ENCODE measurements at places on chromosomes 7 and 10.

DNA sequence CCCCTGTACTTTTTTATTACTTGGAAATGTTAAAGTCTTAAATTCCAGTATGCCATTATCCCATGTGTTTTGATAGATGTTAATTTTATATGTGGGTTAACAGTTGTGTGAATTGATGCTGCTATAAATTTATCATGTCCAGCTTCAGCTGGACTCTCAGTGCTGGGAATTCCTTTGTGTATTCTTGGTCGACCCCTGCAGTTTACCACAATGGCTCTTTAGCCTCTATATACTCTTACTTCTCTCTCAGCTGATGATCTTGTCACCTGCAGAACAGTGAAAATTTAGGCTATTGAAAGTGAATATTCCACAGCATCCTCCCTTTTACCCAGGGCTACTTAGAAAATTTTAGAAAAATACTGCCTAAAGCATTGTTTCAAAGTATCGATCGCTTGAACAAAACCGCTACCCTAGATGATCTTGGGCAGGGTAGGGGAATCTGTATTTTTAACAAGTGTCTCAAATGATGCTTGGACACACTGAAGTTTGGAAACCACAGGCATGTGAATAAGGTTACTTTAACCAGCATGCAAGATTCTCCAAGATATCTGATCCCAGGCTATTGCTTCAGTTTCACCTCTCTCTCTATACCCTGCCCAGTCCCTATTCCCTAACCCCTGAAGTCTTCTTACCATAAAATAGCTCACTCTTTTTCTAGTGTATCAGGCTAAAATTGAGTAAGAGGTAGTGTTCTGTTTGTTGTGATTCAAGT lies 25.4 kb downstream of the LCOR start:
- H3K4me1 ChIP-seq, result peaks cover 5% of the 10 kb centered on the region
- no peaks in the 10 kb centered on the region for H3K36me3 ChIP-seq
- H3K4me3 ChIP-seq, result no peak overlapping the region

DNA sequence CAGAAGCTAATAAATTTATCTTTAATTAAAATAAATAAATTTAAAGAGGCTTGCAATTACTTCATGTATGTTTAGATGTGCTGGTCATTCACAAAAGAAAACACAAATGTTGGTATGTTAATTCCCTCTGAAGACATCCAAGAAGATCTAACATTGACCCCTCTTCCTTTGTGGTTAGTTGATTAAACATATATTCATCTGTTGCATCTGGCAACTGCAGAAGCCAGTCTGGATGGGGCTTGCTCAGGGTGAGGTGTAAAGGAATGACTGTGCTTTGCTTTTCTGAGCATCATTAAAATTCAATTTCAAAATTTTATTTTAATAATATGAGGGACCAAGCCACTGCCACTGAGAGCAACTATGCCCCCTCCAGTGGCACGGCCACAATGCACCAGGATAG lies 36.4 kb upstream of the FERD3L start:
- H3K27me3 ChIP-seq, result no peaks in the 10 kb centered on the region
- H3K27ac ChIP-seq, result no peak overlapping the region
- no peaks in the 10 kb centered on the region for H3K4me1 ChIP-seq

DNA sequence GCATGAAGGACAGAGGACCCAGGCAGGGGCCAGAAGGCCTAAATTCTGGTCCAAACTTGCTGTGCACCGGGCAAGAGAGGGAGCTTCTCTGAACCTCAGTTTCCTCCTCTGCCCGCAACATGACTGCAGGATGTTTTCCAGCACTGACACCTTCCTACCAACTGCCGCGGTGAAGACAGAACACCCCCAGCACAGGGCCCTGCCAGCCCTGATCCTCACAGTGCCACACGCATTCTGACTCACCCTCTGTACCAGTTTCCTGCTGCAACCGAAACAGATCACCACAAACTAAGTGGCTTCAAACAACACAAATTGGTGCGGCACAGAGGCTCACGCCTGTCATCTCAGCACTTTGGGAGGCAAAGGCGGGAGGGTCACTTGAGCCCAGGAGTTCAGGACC lies 18.1 kb downstream of the MAD1L1 start:
- H3K4me3 ChIP-seq, result no peak overlapping the region
- no peaks in the 10 kb centered on the region for H3K4me1 ChIP-seq
- H3K27me3 ChIP-seq, result no peaks in the 10 kb centered on the region
- DNase-seq, result peak; percentile 21
- H3K36me3 ChIP-seq, result peaks cover 91% of the 10 kb centered on the region

DNA sequence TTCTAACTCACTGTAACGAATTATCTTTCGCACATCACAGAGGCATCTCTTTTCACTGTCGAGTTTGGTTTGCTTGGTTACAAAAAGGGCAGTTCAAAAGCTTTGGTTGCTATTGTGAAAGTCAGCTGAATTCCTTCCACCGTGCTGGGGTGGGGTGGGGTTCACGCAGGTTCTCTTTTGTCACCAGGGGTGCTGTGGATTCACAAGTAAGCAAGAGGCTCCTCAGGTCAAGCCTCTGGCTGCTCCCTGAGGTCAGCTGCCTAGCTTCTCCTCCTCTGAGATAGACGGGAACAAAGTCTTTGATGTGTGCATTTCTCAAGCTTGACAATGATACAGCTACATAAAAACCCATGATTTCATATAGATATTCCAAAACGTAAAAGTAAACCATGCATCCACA lies 47.7 kb downstream of the EGFR start:
- DNase-seq, result no peak
- peaks cover 20% of the 10 kb centered on the region for H3K4me1 ChIP-seq
- no peaks in the 10 kb centered on the region for H3K27me3 ChIP-seq
- H3K36me3 ChIP-seq, result no peaks in the 10 kb centered on the region
- H3K27ac ChIP-seq, result peak overlapping the region; percentile 84

- H3K4me3 ChIP-seq, result no peak overlapping the region
- H3K27ac ChIP-seq, result no peak overlapping the region
- DNase-seq, result peak; percentile 57
- H3K4me1 ChIP-seq, result peaks cover 32% of the 10 kb centered on the region
- no peaks in the 10 kb centered on the region for H3K36me3 ChIP-seq
Observed at GRCh38 chr7:17769918-17770317, 170.4 kb downstream of the SNX13 start.

DNA sequence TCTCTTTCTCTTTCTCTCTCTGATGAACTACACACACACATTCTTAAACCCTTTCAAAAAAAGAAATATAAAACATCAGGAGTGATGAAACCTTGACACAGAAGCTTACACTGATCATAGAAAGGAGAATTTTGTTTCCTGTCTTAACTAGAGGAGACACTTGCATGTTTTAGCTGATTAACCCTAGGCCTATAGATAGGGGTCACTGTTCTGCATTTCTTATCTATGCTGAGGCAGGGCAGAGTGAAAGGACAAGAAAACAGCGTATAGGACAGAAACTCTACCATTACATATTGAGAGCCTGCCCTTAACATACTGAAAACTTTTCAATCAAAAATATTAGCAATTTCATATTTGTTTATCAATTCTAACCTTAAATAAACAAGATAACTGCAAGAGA lies 680.6 kb upstream of the MBL2 start:
- DNase-seq, result no peak
- no peak overlapping the region for H3K27ac ChIP-seq
- H3K4me3 ChIP-seq, result no peak overlapping the region
- no peaks in the 10 kb centered on the region for H3K27me3 ChIP-seq
- no peaks in the 10 kb centered on the region for H3K4me1 ChIP-seq
- H3K36me3 ChIP-seq, result no peaks in the 10 kb centered on the region

DNA sequence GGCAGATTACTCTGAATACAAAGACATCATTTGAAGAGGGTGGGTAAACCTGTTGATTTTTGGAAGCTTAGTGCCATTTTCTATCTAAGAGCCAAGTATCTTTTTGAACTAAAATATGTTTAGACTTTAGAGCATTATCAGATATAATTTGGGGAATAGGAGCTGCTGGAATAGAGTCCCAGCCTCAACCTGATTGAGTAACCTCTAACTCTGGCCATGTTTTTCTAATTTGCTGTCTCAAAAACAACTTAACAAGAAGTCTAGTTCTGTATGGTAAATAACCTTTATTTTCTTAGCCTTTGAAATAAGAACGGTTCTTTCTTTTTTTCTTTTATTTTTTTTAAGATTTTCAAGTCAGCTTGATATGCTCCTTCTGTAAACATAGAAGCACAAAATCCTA lies 224.5 kb downstream of the DYNC1I1 start:
- H3K36me3 ChIP-seq, result no peaks in the 10 kb centered on the region
- no peak for DNase-seq

GRCh38 chr10:5775685-5776084 lies 37.5 kb downstream of the GDI2 start:
- peaks cover 70% of the 10 kb centered on the region for H3K36me3 ChIP-seq
- no peaks in the 10 kb centered on the region for H3K27me3 ChIP-seq
- DNase-seq, result no peak
- H3K4me3 ChIP-seq, result no peak overlapping the region
- H3K4me1 ChIP-seq, result peaks cover 27% of the 10 kb centered on the region

GRCh38 chr7:123204206-123204835 lies 4.6 kb upstream of the SLC13A1 start:
- H3K27ac ChIP-seq, result no peak overlapping the region
- H3K36me3 ChIP-seq, result no peaks in the 10 kb centered on the region
- no peaks in the 10 kb centered on the region for H3K4me1 ChIP-seq
- no peak for DNase-seq
- H3K4me3 ChIP-seq, result no peak overlapping the region

DNA sequence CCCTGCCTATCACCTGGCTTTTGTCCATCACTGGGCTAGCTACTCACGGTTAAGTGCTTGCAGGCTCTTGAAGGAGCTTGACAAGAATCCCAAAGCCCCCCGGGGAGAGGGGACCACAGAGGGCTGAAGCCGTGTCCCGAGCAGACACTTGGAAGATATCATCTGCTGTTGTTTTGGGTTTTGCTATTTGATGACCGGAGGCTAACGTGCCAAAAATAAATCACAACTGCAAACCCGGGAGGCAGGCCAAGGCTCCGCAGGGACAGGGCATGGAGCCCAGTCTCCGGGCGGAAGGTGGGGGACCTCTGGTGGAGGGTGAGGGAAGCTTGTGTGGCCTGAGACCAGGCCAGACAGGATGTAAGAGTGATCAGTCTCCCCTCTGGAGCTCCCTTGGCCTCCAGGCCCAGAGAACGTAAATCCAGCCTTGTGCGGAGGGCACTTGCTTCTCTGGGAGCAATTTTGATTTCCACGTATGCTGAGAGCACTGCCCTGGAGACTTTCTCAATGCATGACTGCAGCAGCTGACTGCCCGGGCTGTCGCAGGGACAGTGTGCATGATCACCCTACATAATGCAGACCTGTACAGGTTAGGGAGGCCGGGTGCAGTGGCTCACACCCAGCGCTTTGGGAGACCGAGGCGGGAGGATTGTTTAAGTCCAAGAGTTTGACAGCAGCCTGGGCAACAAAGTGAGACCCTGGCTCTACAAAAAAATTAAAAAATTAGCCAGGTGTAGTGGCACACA lies at the start of gene PHKG1:
Gene PHKG1, minus strand, starts transcription at position 164 of the 743 bp plus-strand sequence. CDS start 4,011 bp downstream, outside the sequence.
- no peak within 1 kb of the TSS for H3K27ac ChIP-seq
- H3K4me3 ChIP-seq, result no peak within 1 kb of the TSS
- no peaks in the 10 kb centered on the region for H3K36me3 ChIP-seq
- no peaks in the 10 kb centered on the region for H3K27me3 ChIP-seq
- H3K4me1 ChIP-seq, result peaks cover 7% of the 10 kb centered on the region

GRCh38 chr10:3848775-3849635 lies 64.0 kb upstream of the KLF6 start:
- H3K27ac ChIP-seq, result no peak overlapping the region
- no peak overlapping the region for H3K4me3 ChIP-seq
- H3K36me3 ChIP-seq, result no peaks in the 10 kb centered on the region
- no peak for DNase-seq

GRCh38 chr10:102870221-102870620 lies 951 bp downstream of the AS3MT start:
- no peaks in the 10 kb centered on the region for H3K27me3 ChIP-seq
- peaks cover 3% of the 10 kb centered on the region for H3K36me3 ChIP-seq
- peaks cover 3% of the 10 kb centered on the region for H3K4me1 ChIP-seq
- DNase-seq, result no peak
- no peak overlapping the region for H3K27ac ChIP-seq
- no peak overlapping the region for H3K4me3 ChIP-seq

- H3K27ac ChIP-seq, result no peak overlapping the region
- no peak overlapping the region for H3K4me3 ChIP-seq
- no peaks in the 10 kb centered on the region for H3K27me3 ChIP-seq
- H3K4me1 ChIP-seq, result no peaks in the 10 kb centered on the region
- no peak for DNase-seq
Observed at GRCh38 chr7:49398236-49398635, 375.2 kb upstream of the VWC2 start.

DNA sequence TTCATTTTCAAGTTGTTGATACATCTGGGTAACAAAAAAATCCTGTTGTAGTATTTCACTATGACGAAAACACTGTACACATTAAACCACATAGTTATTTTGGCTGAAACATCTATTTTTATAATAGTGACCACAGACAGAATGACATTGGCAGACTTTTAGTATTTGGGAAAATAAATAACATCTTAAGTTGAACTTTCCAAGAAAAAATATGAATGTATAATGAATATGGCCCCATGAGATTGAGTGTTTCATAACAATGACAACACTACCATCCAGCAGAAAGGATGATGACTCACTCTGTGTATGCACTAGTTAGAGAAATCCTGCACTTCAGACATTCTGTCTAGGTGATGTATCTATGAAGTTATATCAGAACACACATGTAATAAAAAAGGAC lies 118.1 kb downstream of the SEMA3D start:
- H3K36me3 ChIP-seq, result no peaks in the 10 kb centered on the region
- H3K4me1 ChIP-seq, result no peaks in the 10 kb centered on the region
- no peak overlapping the region for H3K27ac ChIP-seq
- no peak for DNase-seq
- no peaks in the 10 kb centered on the region for H3K27me3 ChIP-seq

GRCh38 chr10:72015841-72016240 lies 51.6 kb downstream of the CHST3 start:
- no peak for DNase-seq
- no peaks in the 10 kb centered on the region for H3K27me3 ChIP-seq
- no peak overlapping the region for H3K27ac ChIP-seq
- H3K4me1 ChIP-seq, result no peaks in the 10 kb centered on the region
- H3K4me3 ChIP-seq, result no peak overlapping the region

DNA sequence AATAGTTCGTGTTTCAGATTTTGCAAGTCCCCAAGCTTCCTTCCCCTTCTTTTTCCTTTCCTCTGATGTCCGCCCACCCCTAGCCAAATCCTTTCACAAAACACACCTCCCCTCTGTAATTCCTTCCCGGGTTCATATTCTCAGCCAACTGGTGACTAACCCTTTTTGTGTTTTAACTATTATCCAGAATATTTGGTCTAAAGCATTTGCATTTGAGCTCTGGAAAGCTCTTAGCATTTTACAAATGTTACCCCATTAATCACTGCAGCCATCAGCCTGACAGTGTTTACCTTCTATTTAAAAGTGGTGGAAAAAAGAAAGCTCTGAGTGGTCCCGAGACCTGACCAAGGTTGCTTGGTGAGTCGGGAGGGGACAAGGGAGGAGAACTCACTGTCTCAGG lies 139.0 kb downstream of the CREB5 start:
- H3K36me3 ChIP-seq, result no peaks in the 10 kb centered on the region
- H3K4me3 ChIP-seq, result no peak overlapping the region
- no peak overlapping the region for H3K27ac ChIP-seq
- H3K27me3 ChIP-seq, result no peaks in the 10 kb centered on the region
- DNase-seq, result no peak

- peaks cover 54% of the 10 kb centered on the region for H3K36me3 ChIP-seq
- H3K27me3 ChIP-seq, result no peaks in the 10 kb centered on the region
- H3K27ac ChIP-seq, result no peak overlapping the region
- no peak overlapping the region for H3K4me3 ChIP-seq
Observed at GRCh38 chr7:55489552-55489951, 82.8 kb downstream of the VOPP1 start.

- H3K27ac ChIP-seq, result no peak overlapping the region
- no peaks in the 10 kb centered on the region for H3K36me3 ChIP-seq
- no peaks in the 10 kb centered on the region for H3K4me1 ChIP-seq
- no peak for DNase-seq
Observed at GRCh38 chr10:131738396-131738735, 162.4 kb upstream of the PPP2R2D start.

GRCh38 chr10:52946486-52946885 lies 173.9 kb upstream of the MBL2 start:
- no peak overlapping the region for H3K4me3 ChIP-seq
- H3K36me3 ChIP-seq, result no peaks in the 10 kb centered on the region
- no peak for DNase-seq
- H3K27ac ChIP-seq, result no peak overlapping the region
